COLO829 (cell line): ENCODE measurements at places on chromosomes 1 and 21.

DNA sequence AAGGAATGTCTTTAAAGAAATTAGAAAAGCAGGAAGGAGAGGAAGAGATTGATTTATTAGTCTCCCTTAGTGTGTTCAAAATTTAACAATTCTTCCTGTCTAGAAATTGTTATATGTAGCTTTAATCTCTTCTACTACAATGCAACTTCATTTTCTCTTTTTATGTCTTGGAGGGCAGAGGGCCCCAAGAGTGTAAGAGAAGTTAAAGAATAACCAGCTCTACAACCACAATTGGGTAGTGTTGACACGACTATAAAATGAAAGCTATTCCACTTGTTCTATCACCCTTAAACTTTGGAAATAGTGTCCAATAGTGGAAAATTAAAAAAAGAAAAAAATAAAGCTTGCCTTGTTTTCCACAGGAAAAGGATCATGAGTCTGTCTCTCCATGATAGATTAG, 82.6 kb upstream of the DPYD start:
- DNase-seq: no peak

GRCh38 chr1:248696261-248696660, 6.3 kb downstream of the OR14I1 start:
- DNase-seq: peak; percentile 58

GRCh38 chr21:46168238-46168637, 12.9 kb upstream of the FTCD start:
- no peak for DNase-seq

- peak; percentile 21 for DNase-seq
Measured at GRCh38 chr1:28127617-28128257, 39.3 kb upstream of the EYA3 start.

DNA sequence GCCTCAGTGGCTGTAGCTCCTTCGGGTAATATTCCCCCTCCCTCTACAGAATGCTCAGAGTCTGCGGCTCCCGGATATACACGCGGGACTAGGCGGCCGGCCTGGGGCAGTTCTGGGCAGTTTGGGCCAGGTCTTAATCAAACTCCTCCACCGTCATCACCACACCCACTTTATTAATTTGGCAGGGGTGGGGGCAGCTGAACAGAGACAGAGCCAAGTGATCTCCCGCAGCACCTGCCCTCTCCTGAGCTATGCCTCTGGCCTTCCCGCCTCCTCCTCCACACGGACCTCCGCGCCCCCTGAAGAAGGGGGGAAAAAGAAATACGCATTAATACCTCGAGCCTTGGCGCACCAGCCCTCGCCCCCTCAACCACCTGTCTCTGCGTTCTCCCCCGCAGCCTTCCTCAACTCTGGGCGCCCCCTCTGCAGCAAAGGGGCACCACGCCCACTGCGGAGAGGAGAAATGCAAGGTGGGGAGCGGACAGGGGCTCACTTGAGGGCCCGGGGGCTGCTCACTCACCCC, 42.6 kb downstream of the CD34 start:
- DNase-seq: no peak

- DNase-seq: no peak
Measured at GRCh38 chr1:59186656-59187055, 110.2 kb upstream of the FGGY start.

DNA sequence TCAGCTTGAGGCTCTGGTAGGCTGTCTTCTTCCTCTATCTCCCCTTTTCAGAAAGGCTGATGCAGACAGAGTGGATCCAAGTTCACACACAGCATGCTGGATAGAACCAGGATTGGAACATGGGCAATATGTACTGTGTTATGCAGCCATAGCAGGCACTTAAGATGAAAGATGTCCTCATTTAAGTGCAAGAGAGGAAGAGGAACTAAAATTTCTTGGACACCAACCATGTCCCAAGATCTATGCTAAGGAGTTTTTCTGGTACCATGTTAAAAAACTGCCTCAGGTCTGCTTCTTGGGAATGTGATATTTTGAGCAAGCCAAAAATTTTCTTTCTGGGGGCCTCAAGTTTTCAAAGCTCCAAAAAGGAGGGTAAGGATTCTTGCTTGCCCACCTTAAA, 1.2 kb downstream of the SDHB start:
- DNase-seq: no peak

GRCh38 chr21:37060296-37060695, 12.6 kb downstream of the PIGP start:
- DNase-seq: peak; percentile 67

GRCh38 chr1:206012086-206012859, 9.1 kb upstream of the RAB7B start:
- DNase-seq: no peak

DNA sequence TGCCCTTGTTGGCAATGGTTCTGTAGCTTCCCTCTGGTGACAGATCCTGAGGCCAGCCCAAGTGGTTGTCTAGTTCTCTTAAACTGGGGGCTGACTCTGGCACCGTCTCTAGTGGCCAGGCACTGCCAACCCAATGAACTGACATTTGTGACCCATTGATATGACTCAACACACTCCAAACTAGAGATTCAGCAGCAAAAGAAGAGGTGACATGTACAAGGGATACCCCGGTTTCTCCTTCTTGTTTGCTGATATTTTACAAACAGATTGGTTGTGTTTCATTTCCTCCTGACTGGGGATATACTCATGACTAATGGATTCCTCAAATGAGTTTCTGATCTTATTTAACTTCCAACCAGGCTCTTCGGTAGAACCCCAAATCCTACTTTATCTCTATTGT, 65.9 kb upstream of the DNAJC6 start:
- no peak for DNase-seq

GRCh38 chr1:32859915-32860314, 10.8 kb downstream of the FNDC5 start:
- DNase-seq: no peak

DNA sequence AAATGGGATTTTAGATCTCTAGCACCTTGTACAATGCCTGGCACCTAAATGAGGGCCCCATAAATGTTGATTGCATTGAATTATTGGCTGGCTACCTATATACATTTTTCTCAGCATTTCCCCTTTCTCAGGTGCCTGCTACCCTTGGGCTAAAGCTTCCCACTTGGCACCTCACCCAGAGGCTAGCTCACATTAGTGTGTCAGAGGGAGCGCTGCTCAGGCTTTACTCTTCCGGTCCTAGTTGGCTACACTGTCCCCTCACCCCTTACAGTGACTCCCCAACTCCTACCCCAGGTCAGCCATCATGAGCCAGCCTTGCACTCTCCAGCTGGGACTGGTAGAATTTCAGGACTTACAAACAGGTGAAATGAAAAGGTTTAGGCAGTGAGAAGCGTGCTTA, 9.5 kb downstream of the TRAF5 start:
- no peak for DNase-seq

DNA sequence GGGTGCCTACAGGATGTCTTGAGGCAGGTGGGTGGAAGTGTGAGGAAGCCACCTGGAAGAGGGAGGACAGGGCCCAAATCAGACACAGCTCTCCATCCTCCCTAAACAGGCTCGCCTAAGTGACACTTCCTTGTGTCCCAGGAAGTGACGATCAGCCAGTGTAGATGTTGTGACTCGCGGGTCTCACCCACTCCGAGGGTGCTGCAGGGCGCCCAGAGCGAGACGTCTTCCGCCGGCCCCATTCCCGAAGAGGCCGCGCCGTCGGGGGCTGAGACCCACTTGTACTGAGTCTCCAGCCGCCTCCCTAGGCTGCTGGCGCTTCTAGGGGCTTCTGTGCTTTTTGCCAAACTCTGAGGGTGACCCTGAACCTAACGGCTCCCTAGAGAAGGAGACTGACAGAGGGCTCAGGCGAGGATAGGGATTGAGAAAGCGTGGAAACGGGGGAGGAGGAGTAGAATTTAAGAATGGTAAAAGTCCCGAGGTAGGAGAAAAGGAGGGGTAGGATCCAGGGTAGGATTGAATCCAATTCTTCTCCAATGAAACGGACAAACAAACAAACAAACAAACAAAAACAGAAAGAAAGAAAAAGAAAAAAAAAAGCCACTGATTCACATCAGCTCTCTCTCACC, 543 bp upstream of the MARK1 start:
- DNase-seq: no peak

- DNase-seq: no peak
Measured at GRCh38 chr1:98278055-98278454, 357.2 kb upstream of the DPYD start.

DNA sequence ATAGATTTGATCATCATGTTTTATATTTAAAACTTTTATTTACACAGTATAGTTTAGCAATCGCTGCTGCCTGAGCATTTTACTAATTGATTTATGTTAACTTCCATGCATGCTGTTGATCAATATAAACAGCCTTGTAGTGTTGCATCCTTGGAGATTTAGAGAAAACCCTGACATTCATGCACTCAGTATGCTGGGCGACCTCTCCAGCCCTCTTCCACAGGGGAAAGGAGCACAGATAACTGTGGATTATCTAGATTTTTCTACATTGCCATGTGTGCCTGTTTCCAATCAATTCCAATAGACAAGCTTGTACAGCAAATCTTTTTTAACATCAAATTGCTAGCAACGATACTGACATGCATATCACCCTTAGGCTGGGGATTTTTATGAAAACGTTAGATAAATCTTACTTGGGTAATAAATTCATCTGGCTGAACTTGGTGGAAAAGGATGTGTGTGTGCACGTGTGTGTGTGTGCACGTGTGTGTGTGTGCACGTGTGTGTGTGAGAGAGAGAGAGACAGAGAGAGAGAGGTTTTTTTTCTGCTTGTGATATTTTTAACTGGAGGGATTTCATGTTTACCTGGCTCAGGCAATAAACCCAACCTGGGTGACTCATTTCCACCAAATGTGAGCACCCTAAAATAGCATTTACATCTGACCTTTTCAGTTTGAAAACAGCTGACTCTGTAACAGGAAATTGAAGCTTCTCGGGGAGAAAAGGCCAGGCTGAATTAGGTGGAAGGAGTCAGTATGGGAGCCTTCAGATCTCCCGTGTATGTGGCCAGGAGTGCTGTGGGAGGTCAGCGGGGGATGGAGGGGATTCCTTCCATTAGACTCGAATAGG, 339.8 kb downstream of the PRDM2 start:
- DNase-seq: no peak

DNA sequence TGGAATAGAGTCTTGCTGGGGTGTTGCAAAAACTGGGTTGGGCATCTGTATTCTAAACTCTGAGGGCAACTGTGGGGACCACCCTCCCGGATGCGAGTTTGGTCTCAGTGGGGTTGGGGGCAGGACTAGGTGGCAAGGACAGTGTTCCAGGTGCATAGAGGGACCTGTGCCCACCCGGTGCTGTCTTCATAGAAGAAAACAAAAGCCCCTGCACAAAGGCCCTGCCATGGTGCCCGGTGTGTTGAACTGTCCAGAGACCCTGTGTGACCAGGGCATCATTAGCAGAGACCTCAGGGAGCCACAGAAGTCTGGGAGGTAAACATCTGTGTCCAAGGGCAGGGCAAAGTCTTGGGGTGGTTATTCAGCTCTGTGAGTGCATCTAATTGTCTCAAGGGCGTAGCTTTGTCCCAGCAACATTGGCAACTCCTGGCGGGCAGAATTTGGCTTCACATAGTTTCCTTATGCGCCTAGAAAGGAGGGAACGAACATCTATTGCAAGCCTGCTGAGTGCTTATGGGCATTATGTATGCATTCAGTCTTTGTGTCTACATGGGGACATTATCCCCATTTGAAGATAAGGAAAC, 72.2 kb upstream of the IFFO2 start:
- DNase-seq: no peak

GRCh38 chr1:197277166-197277565, 9.1 kb downstream of the CRB1 start:
- DNase-seq: no peak

DNA sequence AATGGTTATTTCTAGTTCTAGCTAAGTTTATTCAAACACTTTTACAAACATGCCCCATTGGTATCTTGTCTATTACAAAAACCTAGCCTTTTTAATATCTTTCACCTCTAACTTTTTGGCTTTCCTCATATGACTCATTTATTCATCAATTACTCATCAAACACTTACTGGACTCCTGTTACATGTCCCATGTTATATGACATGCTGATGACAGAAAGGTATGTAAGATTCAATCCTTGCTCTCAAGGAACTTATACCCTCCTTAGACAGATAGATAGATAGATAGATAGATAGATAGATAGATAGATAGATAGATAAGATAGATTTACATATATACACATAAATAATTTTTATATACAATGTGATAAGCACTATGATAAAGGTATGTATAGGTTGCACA, 33.9 kb upstream of the INSL5 start:
- no peak for DNase-seq

DNA sequence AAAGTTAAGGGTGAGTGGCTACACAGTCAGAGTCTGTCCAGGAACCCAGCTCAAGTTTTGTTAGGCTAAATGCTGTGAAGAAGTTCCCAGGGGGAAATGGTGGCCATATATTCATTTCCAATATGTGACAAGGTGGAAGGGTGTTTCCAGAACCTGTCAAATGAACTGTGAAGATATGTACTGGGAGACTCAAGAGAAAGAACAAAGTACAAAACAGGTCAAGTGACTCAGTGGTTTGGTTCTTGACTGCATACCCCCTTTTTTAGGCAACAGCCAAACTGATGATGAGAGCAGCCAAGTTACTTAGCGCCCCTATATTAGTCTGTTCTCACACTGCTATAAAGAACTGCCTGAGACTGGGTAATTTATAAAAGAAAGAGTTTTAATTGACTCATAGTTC, 18.6 kb upstream of the FBXO28 start:
- DNase-seq: no peak

GRCh38 chr1:179867493-179868330, 9.9 kb downstream of the TOR1AIP2 start:
- DNase-seq: peak; percentile 50
